Effector memory CD8-positive, alpha-beta T cell (primary cell): ENCODE measurements at places on chromosomes 5 and 9.

- DNase-seq, result no peak
These were observed 48.9 kb downstream of the PDE6A start for GRCh38 chr5:149895416-149896345.

DNA sequence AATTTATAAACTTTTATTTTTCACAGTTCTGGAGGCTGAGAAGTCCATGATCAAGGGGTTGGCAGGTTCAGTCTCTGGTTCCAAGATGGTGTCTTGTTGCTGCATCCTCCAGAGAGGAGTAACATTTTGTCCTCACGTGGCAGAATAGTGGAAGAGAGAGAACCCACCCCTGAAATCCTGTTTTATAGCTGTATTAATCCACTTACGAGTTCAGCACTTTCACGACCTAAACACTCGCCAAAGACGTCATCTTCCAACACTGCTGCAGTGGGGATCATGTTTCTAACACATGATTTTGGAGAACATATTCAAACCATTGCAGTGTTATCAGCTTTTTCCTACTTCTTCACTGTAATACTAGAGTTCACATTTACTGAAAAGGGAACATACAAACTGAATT is 233.0 kb upstream of the ATP10B start:
- no peak for DNase-seq

DNA sequence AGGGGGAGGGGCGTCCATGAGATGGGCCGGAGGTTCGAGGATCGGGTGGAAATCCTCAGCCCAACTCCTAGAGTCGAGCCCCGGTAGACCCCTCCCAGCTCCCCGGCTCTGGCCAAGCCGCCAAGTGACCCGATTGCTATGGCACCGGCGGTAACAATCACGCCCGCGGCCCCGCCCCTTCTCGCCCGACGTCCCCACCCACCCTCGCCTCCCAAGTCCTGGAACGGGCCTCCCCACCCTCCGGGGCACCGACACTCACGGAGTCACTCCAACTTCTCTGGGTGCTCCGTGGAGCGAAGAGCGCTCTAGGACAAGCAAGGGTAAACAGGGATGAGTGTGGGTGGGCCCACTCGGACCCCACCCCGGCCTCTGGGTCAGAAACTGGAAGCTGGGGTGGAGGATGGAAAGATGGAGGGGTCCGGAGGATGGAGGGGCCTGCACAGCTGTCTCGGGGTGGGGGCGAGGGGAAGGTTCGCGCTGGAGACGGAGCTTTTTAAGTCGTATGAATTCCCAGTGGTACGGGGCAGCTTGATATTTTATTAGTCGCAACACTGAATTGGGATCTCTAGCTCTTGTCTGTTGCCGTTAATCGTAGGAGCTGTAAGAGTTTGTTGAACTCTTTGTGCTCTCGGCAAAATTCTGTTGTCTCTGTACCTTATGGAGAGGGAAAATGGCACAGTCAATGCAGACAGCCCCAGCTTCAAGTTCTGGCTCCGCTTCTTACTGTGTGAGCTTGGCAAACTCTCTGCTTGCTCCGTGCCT is at the start of gene SPACA9:
TSS of gene SPACA9 (plus strand) at position 204 of the 762 bp plus-strand sequence. CDS start 5,050 bp downstream, outside the sequence.
- no peak for DNase-seq

DNA sequence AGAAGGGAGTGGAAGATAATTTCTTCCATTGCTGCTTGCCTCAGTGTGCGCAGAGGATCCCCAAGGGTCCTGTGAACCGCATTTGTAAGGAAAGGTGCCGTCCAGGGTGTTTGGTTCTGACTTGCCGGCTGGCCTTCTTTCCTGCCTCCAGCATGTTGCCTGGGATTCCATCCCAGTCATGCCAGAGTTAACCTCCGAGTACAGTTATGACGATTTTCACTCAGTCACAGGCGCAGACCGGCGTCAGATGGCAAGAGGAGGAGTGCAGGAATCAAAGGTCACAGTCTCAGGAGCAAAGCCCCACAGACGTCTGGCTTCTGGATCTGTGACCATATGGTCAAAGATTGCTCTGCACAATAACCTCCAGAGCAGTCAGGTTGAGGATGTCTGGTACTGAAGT is 5.9 kb upstream of the GADD45G start:
- DNase-seq, result no peak

DNA sequence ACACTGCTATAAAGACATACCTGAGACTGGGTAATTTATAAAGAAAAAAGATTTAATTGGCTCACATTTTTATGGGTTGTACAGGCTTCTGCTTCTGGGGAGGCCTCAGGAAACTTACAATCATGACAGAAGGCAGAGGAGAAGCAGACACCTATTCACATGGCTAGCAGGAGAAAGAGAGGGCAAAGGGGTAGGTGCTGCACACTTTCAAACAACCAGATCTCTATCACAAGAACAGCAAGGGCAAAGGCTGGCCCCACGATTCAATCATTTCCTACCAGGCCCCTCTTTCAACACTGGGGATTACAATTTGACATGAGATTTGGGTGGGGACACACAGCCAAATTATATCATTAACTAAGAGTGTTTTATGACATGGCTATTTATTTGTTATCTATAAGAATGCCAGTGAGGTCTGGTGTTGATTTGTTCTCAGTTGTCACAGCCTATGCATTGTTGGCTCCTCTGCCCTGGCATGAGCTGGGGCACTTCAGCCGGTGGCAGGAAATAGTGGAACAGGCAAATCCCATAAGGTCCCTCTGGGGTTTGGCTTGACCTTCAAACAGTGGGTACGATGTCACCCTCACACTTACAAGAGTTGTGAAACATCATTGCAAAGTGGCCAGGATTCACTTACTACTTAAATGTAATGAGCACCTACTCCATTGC is 44.1 kb downstream of the SPARC start:
- no peak for DNase-seq

- DNase-seq, result no peak
These were observed 6.0 kb downstream of the KIAA1191 start for GRCh38 chr5:176355400-176356178.

- no peak for DNase-seq
These were observed 189.5 kb upstream of the TYRP1 start for GRCh38 chr9:12503606-12504122.

DNA sequence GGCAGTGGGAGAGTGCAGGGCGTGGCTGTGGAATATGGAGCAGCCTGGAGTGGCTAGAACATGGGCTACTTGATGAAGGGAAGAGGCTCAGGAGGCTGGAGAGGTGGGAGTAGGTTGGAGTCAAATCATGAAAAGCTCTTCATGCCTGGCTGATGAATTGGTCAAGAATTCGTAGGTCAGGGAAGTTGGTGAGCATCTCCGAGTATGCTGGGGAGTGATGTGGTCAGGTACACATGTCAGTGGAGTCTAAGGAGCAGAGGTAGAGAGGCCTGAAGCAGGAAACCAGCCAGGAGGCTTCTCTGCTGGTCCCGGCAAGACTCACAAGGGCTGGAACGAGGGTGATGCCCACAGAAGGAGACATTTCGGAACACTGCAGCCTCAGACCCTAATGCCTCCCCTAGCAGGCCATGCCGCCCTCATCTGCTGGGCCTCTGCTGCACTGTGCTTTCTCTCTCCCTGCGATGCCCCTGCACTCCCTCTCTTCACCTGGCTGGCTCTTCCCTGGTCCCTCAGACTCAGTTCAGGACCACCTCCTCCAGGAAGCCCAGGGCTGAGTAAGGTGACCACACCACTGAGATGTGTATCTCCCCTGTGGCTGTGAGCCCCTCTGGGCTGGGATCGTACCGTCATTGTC is 33.6 kb downstream of the TMOD1 start:
- DNase-seq, result no peak

GRCh38 chr5:154421868-154422267 is 23.9 kb upstream of the SAP30L start:
- DNase-seq, result no peak

DNA sequence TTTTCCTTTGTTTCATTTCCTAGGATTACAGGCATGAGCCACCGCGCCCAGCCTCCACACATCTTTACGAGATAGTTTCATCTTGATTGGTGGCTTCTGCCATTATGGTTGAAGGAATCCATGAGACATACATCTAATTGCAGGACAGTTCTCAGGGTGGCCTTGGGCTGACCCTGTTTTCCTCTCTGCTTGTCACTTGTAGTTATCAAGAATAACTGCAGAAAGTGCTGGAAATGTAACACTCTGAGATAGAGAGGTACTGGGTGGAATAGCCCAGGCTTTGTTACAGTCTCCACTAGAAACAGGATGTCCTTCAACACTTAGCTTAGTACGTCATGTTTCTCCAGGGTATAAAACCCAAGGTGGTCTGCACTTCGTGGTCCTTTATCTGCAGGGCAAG is 10.7 kb downstream of the UGT3A2 start:
- DNase-seq, result no peak

DNA sequence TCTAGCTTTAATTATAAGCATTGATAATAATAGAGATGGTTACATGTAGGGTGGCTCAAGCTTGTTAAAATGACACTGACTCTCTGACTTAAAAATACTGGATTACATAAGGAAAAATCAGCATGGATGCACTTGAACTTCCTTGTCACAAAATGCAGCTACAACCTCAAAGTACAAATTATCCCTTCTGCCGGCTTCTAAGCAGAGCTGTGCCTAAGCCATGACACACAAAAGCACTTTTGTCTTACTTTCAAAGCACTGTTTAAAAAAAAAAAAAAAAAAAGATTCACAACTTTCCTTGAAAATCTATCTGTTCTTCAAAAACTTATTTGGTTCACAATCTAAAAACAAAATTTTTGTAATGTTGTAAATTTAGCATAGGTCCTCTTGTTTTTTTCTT is 36.4 kb upstream of the ZFAND5 start:
- no peak for DNase-seq

DNA sequence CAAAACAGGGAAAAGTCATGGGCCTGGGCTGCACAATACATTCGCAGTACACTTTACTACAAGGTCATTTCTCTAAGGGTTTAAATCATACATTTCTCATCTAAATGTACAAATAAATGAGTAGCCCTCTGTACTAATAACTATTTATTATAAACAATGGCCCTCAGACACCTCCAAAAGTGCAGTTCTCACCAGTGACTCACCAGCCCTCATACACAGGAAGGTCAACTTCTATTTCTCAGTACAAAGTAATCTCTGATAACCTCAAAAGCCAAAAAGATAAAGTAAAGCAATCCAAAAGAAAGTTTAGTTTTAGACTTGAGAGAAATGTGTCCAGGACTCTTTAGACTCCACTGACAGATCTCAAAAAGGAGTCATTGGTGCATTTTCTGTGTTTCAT is 1258.1 kb upstream of the CDH6 start:
- no peak for DNase-seq

DNA sequence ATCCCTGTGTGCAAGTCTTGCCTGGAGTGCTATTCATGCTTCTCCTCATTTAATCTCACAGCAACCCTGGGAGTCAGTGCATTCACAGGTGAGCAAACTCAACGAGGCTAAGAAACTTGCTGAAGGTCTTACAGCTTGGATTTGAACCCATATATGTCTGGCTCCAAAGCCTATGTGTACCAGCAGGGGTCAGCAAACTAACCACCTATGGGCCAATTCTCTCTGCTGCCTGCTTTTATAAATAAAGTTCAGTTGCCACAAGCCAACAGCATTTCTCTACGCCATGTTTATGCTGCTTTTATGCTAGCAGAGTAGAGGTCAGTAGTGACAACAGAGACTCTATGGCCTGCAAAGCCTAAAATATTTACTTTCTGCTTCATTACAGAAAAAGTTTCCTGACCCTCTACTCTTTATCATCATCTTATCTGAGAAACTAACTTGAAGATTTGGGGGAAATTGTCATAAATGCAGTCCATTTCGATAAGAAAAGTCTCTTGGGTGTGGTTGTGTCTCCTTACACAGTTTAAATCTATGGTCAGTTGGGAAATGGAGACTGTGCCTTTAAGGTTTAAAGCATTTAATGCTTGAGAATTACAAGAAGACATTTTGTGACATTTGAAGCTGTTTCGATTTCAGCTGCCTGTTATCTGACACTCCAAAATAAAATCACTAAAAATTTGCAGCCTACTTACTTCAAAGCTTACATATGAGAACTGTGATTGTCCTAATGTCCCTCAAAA is 137.7 kb downstream of the PRELID2 start:
- no peak for DNase-seq

- DNase-seq, result no peak
These were observed 19.3 kb downstream of the SRP19 start for GRCh38 chr5:112880219-112880964.

GRCh38 chr9:116592970-116593369 is 94.1 kb upstream of the TRIM32 start:
- DNase-seq, result no peak

DNA sequence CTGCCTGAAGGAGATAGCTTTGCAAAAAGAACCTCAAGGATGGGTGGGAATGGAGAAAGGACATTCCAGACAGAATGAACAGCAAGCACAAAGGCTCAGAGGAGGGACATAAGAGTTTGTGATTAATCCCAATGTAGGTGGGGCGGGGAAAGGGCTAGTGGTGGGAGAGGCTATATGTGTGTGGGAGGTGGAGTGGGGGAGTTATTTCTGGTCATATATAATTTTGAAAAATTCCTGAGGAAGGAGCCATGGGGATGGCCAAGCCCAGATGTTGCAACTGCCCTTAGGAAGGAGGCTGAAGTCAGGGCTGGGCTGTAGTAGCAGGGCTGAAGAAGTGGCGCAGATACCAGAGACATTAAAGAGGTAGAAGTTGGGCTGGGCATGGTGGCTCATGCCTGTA is 13.4 kb upstream of the CCL27 start:
- DNase-seq, result no peak

GRCh38 chr5:146948666-146949065 is 70.1 kb upstream of the PPP2R2B start:
- DNase-seq, result no peak

- no peak for DNase-seq
These were observed 4.9 kb upstream of the CPLX2 start for GRCh38 chr5:175866377-175866907.

DNA sequence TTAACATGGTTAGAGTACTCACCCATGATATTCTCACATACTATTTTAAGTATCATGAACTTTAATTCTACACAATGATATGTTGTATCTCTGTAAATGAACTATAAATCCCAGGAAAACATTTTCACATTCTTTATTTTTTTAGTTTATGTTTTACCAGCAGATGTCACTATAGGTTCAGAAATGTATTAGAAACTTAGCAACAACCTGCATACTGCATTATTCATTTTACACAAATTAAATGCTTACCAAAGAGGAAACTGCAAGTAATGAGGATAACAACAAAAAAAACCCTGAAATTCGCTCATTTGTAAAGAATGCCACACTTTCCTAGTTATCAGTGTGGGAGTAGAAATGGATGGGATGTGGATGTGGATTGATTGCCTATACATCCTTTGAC is 217.5 kb upstream of the OTULINL start:
- no peak for DNase-seq

DNA sequence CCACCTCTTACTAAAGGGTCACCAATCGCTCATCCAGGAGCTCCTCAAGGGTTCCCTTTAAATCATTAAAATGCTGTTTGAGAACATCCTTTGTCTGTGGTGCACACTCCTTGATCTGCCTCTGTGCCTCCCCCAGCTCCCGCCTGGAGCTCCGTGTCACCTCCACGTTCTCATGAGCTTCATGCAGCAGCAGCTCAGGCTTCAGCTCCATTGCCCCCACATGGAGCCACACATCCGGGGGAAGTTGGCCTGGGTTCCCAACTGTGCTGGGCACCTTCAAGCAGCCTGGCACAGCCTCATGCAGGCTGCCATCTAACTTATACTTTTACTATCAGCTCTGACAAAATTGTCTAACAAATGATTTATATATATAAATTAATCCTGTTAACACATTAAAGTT is 585.8 kb upstream of the FAM174A start:
- no peak for DNase-seq

- no peak for DNase-seq
These were observed 155.8 kb upstream of the ZNF608 start for GRCh38 chr5:124902097-124902821.

GRCh38 chr9:133463234-133463863 is 3.6 kb downstream of the CACFD1 start:
- DNase-seq, result no peak
